ENCODE measurements at places on chromosomes 1 and 21.

DNA sequence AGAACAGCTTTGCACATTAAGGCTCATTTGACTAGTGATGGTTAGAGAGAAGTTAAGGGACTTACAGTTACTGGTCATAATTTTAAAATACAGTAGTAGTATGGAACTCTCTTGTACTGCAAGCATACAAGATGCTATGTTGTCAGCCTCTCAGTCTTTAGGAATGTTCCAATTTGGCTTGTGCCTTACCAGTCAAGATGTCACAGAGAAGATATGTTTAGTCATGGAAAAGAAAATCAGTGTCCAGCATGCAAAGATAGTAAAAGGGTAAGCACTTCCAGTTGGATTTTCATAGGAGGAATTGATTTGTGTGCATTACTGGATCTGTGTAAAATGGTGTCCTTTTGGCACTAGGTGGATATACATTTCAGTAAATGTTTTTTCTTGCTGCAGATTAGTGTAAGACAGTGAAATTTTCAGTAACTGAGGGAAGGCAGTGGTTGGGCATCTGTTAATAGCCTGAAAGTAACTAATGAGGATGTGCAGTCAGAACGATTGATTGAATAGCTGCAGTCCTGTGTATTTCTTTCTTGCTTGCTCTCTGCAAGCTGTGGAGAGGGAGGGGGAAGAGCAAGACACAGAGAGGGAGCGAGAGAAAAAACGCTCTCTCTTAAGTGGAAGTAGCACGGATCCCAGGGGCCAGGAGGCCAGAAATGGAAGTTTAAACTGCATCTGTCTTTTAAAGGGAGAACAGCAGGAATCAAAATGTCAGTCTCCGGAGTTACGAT is 108.2 kb downstream of the CLEC20A start:
- no peak for DNase-seq

GRCh38 chr1:29650041-29650400 is 413.7 kb downstream of the PTPRU start:
- DNase-seq, result no peak

GRCh38 chr1:77175230-77175844 is 43.9 kb downstream of the PIGK start:
- DNase-seq, result no peak

DNA sequence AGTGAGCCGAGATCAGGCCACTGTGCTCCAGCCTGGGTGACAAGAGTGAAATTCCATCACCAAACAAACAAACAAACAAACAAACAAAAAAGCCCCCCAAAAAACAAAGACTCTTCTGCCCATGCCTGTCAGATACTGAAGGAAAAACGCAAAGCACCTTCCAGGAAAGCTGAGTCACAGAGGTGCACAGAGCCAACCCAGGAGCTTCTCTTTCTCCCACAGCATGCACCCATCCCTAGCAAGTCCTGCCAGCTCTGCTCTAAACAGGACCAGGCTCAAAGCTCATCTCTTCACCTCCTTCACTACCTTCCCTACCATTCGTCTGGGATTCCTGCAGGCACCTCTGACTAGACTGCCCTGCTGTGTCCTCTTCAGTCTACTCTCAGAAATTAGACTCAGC is 46.5 kb downstream of the ETS2 start:
- DNase-seq, result no peak

GRCh38 chr1:220222939-220223338 is 49.3 kb downstream of the RAB3GAP2 start:
- DNase-seq, result no peak

DNA sequence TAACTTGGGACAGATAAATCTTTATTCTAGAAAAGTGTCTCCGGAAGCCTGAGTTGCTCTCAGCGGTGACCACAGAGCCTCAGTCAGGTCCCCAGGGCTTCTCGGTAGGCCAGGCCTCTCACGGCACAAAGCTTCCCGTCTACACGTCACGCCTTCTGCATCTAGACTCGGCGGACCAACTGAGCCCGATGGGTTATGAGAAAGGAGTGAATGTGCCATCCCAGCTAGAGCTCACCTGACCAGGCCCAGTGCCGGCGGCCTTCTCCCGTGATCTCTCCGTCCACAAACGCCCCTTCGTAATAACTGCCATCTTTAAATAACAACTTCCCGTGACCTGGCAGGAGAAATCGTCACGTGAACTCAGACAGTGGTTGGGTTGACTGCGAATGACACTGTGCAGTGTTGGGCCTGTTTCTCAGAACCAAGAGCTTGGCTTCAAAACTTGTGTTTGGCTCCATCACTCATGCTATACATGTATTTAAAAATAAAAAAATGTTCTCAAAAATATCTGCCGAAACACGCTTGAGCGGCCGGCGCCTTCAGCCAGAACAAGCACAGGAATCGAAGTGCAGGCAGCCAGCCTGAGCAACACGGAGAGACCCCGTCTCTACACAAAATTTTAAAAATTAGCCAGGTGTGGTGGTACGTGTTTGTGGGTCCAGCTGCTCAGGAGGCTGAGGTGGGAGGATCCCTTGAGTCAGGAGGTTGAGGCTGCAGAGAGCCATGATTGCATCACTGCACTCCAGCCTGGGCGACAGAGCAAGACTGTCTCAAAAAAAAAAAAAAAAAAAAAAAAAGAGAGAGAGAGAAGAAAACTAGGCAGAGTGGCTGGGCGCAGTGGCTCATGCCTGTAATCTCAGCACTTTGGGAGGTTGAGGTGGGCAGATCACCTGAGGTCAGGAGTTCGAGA is 3.1 kb downstream of the MORN1 start:
- no peak for DNase-seq

DNA sequence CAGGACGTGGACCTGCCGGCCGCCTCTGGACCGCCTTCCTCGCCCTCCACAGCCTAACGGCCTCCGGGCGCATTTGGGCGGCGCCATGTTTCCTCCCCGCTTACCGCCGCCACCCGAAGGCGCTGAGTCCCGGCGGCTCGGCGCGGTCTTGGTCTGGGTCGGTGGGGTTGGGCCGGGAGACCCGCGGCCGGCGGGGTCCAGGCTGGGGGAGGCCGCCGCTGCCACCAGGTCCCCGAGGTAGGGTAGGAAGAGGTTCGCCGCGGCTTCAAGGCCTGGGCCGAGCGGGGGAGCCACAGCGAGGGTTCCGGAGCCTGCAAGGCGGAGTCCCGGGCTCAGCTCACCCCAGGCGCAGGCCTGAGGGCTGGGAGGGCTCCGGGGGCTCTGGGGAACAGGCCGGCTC is 5.5 kb downstream of the OR2C3 start:
- DNase-seq, result peak; percentile 5

- no peak for DNase-seq
Observed at GRCh38 chr1:162996261-162996660, 72.9 kb upstream of the RGS4 start.

DNA sequence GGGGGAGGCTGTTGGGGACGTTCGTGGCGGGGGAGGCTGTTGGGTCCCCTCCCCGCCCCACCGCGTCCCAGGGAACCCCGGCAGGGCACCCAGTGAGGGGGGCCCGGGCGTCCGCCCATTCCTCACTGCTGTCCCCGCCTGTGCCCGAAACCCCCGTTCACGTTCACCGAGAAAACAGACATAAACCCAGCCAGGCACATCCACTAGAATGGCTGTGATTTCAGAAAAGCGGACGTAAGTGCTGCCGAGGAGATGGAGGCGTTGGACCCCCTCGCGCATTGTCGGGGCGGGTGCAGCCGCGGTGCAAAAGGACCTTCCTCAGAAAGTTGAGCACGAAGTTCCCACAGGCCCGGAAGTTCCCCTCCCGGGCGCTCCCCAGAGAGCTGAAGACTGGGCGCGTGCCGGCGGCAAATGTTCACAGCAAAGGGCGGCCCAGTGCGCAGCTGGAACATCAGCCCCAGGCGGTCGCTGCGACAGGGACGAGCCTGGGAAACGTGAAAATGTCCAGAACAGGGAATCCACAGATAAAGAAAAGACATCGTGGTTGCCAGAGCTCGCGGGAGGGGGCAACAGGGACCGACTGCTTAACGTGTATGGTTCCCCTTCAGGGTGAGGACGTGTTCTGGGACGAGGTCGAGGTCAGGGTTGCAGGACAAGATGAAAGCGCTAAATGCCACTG is 18.5 kb upstream of the SAMD11 start:
- DNase-seq, result no peak

DNA sequence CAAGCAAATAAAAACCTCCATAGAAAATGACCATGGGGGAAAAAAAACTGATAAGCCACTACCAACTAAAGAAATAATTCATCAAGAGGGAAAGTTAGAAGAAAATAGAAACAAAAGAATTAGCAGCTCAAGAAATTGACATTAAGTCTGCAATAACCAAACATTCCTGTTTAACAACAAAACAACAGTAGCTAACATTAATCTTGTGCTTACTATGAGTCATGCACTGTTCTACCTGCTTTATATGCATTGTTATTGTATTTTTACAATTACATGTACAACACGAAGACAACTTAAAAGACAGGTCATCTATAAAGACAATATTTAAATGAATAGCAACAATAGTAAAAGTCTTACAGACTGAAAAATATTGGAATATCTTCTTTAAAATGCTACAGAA is 34.4 kb upstream of the LRRC7 start:
- no peak for DNase-seq

GRCh38 chr21:25760677-25761076 is 25.9 kb downstream of the GABPA start:
- no peak for DNase-seq

DNA sequence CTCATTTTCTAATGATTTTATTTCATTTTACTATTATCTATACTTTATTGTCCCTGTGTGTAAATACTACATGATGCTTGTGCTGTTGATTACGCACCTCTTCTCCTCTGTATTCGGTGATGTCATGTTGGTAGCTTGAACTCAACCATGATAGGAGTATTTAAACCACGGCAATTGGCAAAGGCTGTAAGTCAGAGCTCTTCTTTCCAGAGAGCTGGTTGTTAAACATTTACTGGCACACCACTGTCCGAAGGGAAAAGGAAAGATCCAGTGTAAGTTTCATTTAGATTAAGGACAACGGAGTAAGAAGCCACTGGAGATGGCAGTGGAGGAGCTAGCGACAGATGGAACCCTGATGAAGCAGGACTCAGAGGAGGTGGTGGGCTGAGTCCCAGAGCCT is 93.4 kb upstream of the KCNE2 start:
- no peak for DNase-seq

- no peak for DNase-seq
Observed at GRCh38 chr1:94908965-94909364, 17.9 kb downstream of the CNN3 start.

- no peak for DNase-seq
Observed at GRCh38 chr1:100703716-100704115, 15.8 kb upstream of the VCAM1 start.

GRCh38 chr21:46461909-46462308 is 3.2 kb downstream of the DIP2A start:
- DNase-seq, result no peak

- DNase-seq, result no peak
Observed at GRCh38 chr21:20519076-20519475, 479.1 kb upstream of the NCAM2 start.

- DNase-seq, result no peak
Observed at GRCh38 chr1:153612111-153612754, 704 bp downstream of the S100A16 start.

DNA sequence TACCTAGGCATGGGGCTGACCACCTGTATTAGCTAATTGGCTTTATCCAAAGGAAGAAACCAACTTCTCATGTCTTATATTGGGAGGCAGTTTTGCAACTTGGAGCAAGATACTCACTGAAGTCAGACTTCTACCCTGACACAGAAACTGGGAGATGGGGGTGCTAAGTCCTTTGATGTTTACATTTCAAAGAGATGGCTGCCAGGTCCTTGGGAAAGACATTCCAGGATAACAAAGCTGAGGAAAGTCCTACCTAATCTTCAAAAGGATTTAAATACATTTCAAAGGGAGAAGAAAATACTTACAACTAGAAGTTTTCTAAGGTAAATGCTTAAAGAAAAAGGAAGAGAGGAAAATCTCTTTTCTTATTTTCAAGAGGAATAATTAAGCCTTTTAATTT is 62.1 kb downstream of the FH start:
- DNase-seq, result no peak

GRCh38 chr1:1732381-1732780 is 8.2 kb upstream of the CDK11A start:
- no peak for DNase-seq

- no peak for DNase-seq
Observed at GRCh38 chr1:88973520-88974137, 18.8 kb downstream of the KYAT3 start.

- no peak for DNase-seq
Observed at GRCh38 chr1:211082824-211083223, 51.1 kb downstream of the KCNH1 start.

- no peak for DNase-seq
Observed at GRCh38 chr1:111904478-111905218, 84.8 kb downstream of the KCND3 start.

- DNase-seq, result peak; percentile 69
Observed at GRCh38 chr1:204213668-204214662, at the start of gene GOLT1A. Gene GOLT1A, minus strand, starts transcription at chr1:204213988. Its CDS starts 82 bp downstream, at chr1:204213906.

GRCh38 chr1:219790834-219791615 is 137.3 kb downstream of the SLC30A10 start:
- DNase-seq, result no peak

GRCh38 chr1:207495801-207496792 is at the start of gene CR1:
Gene CR1, plus strand, starts transcription at chr1:207496157. Its CDS starts 111 bp downstream, at chr1:207496268.
- DNase-seq, result peak; percentile 40

DNA sequence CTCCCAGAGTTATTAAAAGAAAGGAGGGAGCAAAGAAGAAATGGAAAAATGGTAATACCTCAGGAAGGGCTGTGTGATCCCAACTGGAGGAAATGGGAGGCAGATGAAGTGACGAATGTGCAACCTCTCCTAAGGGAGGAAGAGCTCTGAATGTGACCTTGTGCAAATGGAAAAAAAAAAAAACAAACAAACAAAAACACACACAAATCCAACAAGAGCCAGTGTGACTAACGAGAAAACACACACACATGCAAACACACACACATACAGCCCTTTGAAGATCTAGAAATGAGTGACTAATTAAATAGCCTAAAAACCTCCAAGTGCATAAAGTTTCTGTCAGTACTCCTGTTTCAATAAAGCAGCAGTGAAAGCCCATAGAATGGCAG is 49.0 kb downstream of the CCN1 start:
- DNase-seq, result no peak

DNA sequence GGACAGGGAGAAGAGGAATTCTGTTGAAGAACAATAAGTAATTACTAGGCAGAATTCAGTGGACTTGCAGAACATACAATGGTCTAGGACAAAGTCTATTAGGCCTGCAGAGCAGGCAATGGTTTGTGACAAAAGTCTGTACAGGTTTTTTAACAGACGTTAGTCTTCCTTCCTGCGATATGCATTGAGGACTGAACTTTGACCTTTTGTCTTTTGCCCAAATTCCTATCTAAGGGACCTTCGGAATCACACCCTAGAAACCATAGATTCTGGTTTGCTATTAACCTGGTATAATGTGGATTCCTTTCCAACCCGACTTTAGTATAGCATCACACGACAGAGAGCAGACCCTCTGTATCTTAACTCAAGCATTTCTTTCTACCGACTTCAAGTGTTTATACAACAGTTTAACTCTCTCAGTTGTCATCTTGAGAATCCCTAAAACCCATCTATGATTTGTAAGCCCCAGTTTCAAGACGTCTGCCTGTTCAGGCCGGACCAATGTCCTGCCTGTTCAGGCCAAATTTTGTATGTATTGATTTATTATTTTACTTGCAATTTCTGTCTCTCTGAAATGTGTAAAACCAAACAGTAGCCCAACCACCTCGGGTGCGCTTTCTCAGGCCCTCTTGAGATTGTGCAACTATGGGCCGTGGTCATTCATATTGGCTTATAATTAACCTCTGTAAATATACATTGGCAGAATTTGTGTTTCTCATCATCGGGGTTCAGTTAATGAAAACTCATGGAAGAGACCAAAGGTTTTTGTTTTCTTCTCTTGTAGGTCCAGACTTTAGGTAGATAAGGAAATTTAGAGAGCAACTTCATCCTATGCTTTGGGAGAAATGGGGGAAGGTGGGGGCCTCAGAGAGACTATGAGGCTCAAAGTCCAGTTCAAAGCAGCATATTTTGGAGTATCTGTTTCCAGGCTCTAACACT is 76.9 kb upstream of the TNFSF18 start:
- no peak for DNase-seq

Measured in CD8-positive, alpha-beta T cell (primary cell).